ENCODE measurements at places on chromosomes 11 and 22. TPM values are rescaled to one million over a fixed set of nuclear protein-coding genes. Genes with fewer than 3 reads are reported as not detected.

Gene TP53AIP1
- 0.74 TPM for total RNA-seq

Gene SORL1
- 97.6 TPM for total RNA-seq

Gene ZBTB44
- total RNA-seq: 80.3 TPM

Gene AHNAK
- 434 TPM for total RNA-seq

Gene SCN3B
- total RNA-seq: 3.5 TPM

Gene VSTM5
- 0.77 TPM for total RNA-seq

Gene CHADL
- total RNA-seq: 19.0 TPM

Gene TRIM29
- total RNA-seq: 126 TPM

Gene MTMR3
- 37.9 TPM for total RNA-seq

Gene FERMT3
- total RNA-seq: 5.3 TPM

Gene SLCO2B1
- 32.0 TPM for total RNA-seq

Gene RELT
- 10.3 TPM for total RNA-seq

Gene RAG2
- total RNA-seq: not detected

Gene OR51E1
- 4.4 TPM for total RNA-seq

Gene RAB30
- 15.9 TPM for total RNA-seq

Gene STK33
- total RNA-seq: 14.6 TPM

Gene BARX2
- 5.7 TPM for total RNA-seq

Gene C11orf87
- total RNA-seq: not detected

Gene UBQLN3
- total RNA-seq: 13.5 TPM

Gene IGHMBP2
- 17.3 TPM for total RNA-seq

Gene OR51I1
- 1.1 TPM for total RNA-seq
